ENCODE measurements at places on chromosomes 6 and 20.

DNA sequence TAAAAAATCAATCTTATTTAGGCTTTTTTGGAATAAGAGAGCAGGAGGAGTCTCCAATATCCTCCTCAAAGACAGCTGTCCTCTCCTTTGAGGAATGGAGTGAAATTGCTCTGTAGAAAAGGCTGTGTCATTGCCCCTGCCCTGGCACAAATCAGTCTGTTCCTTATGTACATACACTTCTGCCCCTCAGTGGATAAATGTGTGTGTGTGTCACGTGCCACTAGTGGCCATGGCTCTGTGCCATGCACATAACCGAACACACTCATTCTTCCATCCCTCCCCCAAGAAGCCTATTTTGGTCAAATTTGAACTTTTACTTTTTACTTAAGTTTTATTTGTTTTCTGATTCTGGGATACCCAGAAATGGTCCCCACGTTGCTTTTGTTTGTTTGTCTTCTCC is 49.2 kb downstream of the ANKS1A start:
- ATAC-seq, result no peak

DNA sequence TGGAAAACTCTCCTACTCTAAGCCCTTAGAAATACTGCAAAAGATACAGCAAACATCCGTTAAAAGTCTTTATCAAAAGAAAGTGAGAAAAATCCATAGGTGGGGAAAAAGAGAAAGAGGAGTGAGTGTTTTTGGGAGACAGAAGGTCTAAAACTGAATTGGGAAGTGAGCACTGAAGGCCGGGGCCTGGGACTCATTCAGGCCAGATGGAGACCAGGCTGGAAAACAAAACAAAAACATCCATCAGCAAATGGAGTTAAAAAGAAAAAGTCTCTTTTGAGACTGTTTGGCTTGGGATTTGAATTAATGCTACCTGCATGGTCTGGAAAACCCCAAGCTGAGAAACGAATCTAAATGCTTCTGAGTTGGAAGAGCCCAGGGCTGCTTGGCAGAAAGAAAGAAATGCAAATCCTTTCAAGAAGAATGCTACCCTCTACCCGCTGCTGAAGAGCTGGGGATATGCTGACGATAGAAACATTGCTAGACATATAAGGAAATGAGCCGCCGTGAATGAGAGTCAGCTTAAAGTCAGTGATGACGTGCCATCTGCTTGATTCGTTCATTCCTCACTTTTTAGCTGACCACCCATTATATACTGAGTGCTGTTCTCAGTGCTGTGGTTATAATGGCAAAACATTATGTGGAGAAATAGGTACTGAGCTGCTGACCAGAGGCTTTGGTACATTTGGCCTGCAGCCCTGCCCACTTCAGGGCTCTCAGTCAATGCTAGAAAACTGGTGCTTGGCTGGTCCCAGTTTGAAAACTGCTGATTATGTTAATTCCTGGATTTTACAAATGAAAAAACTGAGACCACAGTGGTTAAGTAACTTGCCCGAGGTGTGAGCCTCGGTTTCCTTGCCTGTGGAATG is 28.0 kb upstream of the TULP4 start:
- ATAC-seq, result peak; percentile 41

DNA sequence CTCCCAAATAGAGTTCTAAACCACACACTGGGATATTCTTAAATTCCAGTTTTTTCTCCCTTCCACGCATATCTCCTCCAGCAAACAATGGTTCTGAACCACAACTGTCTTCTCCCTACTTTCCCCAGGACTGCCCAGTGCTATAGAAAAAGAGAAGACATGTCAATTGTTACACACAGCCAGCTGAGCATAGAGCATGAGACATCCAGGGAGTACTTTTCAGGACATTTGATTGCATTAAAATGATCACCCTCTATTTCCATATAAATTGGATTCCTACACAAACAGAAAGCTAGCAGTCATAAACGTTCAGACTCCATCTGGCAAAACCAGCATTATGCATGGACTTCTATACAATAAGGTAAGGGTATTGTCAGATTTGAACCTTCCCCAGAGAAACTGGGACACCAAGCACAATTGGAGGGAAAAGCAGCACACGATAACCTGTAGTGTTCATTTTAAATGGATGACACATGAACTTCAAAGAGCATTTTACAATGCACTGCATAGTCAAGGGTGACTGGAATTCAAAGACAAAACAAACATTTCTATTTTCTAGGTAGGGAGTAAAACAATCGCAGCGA is 93.1 kb upstream of the HEY2 start:
- no peak for ATAC-seq

GRCh38 chr20:47493175-47493962 is 8.3 kb upstream of the NCOA3 start:
- peak; percentile 62 for ATAC-seq

GRCh38 chr6:79065232-79065631 is 12.8 kb downstream of the PHIP start:
- ATAC-seq, result no peak

DNA sequence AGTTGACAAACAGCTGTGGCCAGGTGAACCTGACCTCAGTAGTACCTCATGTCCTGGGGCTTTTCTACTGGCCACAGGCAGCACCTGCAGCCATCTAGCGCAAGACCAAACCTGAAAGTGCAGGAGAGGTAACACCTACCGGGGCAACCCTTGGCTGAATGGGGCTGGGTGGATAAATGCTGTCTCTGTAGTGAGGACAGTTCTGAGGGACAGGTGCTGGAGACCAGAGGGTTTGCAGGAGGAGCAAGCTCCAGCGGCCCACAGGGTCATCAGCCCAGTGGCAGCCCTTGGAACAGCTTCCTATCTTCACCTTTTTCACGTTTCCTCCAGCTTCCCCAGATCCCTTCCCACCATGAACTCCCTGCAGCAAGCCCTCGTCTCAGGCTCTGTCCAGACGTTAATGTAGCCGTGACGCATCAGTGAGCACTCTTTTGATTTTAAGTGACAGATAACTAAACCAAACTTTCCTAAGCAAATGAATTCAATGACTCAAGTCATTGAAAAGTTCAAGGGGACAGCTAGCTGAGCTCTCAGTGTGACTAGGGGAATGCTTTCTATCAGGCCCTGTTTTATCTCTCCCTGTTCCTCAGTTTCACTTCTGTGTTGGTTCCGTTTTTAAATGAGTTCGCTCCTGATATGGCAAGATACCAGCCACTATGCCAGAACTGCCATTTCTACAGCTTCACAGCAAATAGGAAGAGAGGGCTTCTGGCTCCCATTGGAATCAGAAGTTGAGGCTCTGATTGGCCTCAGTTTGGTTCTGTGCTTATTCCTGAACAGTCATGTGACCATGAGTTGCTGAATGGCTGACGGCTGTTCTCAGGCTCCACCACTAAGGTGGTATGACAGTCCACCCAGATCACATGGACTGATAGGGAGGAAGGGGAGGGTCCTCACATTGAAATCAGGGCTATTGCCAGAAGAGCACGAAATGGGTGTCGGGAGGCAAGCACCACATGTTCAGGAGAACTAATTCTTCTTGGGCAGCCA is 12.1 kb upstream of the PFDN4 start:
- ATAC-seq, result peak; percentile 68

DNA sequence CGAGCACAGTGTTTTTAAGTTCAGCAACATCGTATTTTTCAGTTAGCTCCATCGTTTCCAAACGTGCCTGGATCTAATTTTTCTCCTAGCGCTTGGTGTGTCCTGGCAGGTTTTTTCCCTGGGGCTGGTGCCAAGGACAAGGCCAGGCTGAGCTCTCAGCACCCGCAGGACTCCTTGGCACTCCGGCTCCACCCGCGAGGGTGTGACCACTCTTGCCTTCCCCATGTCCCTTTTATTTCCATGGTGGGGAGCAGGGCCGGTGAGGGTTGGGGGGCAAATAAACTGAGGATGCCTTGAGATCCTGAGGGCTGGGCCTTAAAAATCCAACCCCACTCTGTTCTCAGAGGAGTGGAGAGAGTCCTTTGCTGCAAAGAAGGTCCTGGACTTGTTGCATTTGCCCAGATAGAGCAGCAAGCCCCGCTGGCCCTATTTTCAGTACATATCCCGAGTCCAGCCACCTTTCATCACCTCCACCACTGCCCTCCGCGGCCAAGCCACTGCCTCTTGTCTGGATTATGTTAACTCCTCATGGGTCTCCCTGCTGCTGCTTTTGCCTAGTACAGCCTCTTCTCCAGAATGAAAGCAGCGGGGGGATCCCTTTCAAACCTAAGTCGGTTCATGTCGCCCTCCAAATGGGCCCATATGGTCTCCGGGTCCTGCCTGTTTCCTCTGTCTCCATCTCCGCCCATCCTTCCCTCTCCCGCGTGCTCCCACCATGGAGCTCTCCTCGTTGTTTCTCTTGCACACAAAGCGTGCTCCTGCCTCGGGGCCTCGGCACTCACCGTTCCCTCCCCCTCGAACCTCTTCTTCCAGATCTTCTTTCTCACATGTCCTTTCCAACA is 4.5 kb upstream of the RAB44 start:
- ATAC-seq, result no peak

DNA sequence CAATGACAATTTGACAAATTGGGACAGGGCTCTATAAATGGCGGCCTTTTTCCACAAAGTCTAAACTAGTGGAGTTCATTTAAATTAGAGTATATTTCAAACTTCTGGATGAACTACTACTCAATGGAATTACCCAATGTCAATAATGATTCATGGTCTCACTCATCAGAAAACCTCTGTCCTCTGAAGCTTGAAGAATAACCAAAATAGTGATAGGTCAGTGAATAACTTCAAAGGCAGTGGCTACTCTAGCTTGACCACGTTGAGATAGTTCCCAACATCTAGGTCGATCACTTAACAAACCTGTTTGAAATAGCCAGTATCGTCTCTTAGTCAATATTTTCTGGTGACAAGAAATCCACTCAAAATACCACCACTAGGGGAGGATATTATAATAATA is 197.6 kb downstream of the HDGFL1 start:
- no peak for ATAC-seq

Measured in stimulated activated memory B cell treated with anti-CD40 and anti-IgM and Interleukin-4, amounts not matched to agents 10 μg/mL and 1 μg/mL and 100 μg/mL, for 72 hours (primary cell).